ENCODE measurements at places on chromosomes 7 and 10. TPM values are rescaled to one million over a fixed set of nuclear protein-coding genes. Genes with fewer than 3 reads are reported as not detected.

Gene C10orf67
- 0.26 TPM for total RNA-seq

Gene ITIH5
- total RNA-seq: not detected

DNA sequence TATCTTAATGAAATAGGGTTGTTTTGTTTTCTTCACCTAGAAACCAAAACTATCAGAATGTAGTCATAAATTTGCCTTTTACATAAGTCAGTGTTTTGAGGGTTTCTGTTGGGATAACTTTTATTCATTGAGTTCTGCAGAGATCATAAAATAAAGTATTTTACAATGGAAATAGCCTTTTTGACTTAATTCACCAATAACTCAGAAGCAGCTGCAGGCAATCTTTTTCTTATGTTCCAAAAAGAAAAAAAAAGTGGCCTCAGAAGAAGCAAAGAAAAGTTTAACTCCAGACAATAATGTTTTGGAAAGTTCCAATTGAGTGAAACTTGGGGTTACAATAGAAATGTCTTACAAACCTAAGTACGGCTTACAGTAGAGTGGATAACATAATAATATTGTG is 491.7 kb upstream of the NRP1 start:
- H3K4me3 ChIP-seq: no peak overlapping the region
- no peaks in the 10 kb centered on the region for H3K36me3 ChIP-seq
- peaks cover 17% of the 10 kb centered on the region for H3K27me3 ChIP-seq
- no peak for DNase-seq

DNA sequence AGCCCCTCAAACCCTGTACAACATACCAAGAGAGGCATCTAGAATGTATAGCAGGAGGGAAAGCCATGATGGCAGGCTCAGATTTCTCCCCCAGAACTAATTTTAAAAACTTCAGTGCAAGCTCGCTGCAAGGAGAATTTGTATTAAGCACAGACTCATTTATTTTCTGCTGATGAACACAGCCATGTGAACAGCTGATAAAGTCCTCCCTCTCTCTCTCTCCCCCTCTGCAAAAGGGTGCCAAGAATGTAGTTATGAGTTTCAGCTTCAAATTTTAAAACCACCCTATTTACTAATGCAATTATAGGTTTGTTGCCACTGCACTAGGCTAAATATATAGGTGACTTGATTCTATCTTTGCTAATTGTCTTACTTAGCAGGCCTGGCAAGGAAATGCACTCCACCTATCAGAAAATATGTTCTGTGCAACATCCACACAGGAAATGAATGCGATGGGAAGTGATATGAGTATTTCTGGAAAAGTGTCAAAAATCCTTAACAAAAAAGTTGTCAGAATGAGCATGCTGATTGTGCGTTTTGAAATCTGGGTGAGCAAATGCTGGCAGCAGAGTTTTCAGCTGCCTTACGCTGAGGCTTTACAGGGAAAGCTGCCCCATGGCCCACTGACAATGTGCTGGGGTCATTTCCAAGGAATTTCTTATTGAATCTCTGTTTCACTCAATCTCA is 43.4 kb upstream of the GHITM start:
- no peaks in the 10 kb centered on the region for H3K36me3 ChIP-seq
- no peak overlapping the region for H3K27ac ChIP-seq
- no peaks in the 10 kb centered on the region for H3K27me3 ChIP-seq
- no peaks in the 10 kb centered on the region for H3K4me1 ChIP-seq

GRCh38 chr7:7554021-7554432 is 12.7 kb upstream of the MIOS start:
- DNase-seq: peak; percentile 92
- peaks cover 69% of the 10 kb centered on the region for H3K4me1 ChIP-seq
- H3K27ac ChIP-seq: peak overlapping the region; percentile 89
- H3K36me3 ChIP-seq: peaks cover 17% of the 10 kb centered on the region
- no peaks in the 10 kb centered on the region for H3K27me3 ChIP-seq
- H3K4me3 ChIP-seq: peak overlapping the region; percentile 56

Gene MORN4
- 13.1 TPM for total RNA-seq

- peaks cover 1% of the 10 kb centered on the region for H3K27me3 ChIP-seq
- no peaks in the 10 kb centered on the region for H3K36me3 ChIP-seq
- H3K27ac ChIP-seq: no peak overlapping the region
- no peaks in the 10 kb centered on the region for H3K4me1 ChIP-seq
Measured at GRCh38 chr7:39152701-39153100, 175.0 kb downstream of the POU6F2 start.

GRCh38 chr7:28919510-28919909 is 38.6 kb downstream of the TRIL start:
- no peak overlapping the region for H3K27ac ChIP-seq
- H3K27me3 ChIP-seq: peaks cover 3% of the 10 kb centered on the region
- H3K4me1 ChIP-seq: no peaks in the 10 kb centered on the region
- DNase-seq: no peak
- H3K4me3 ChIP-seq: no peak overlapping the region

DNA sequence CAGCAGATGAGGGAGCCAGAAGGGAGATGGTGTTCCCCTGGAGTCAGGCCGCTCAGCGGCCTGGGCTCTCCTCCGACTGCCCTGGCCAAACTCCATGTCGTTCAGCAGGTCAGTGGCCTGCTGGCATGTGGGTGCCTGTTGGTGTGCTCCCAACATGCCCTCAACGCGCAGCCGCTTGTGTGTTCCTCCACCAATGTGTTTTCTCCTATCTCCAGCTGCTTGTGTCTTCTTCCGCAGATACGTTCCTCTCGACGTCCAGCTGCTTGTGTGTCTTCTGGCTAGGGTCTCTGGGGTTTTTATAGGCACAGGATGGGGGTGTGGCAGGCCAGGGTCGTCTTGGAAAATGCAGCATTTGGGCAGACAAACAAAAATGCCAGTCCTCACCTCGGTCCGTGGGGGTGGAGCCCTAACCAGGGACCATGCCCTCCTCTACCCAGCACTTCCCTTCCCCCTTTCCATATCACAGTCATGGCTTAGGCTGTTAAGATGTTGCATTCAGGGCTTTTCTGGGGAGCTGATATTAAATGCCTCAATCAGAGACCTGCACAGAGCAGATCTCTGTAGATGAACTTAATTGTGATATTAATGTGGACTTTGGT is 111.6 kb downstream of the TMEM178B start:
- no peak overlapping the region for H3K4me3 ChIP-seq
- no peak overlapping the region for H3K27ac ChIP-seq
- no peak for DNase-seq
- H3K36me3 ChIP-seq: peaks cover 7% of the 10 kb centered on the region
- H3K27me3 ChIP-seq: peaks cover 3% of the 10 kb centered on the region
- peaks cover 21% of the 10 kb centered on the region for H3K4me1 ChIP-seq

Gene TPST1
- 29.6 TPM for total RNA-seq

Gene SPDYE1
- total RNA-seq: not detected

GRCh38 chr10:1266033-1266802 is 210.0 kb downstream of the WDR37 start:
- no peaks in the 10 kb centered on the region for H3K4me1 ChIP-seq
- H3K36me3 ChIP-seq: no peaks in the 10 kb centered on the region
- no peak overlapping the region for H3K4me3 ChIP-seq
- DNase-seq: no peak

GRCh38 chr7:17299483-17299991 is 1.1 kb downstream of the AHR start:
- H3K36me3 ChIP-seq: 0 out of 2 replicates have a peak, but pooled peaks cover 10% of the 10 kb centered on the region
- H3K4me3 ChIP-seq: peak overlapping the region; percentile 93
- no peaks in the 10 kb centered on the region for H3K27me3 ChIP-seq
- peak overlapping the region; percentile 74 for H3K27ac ChIP-seq
- DNase-seq: no peak

Gene KRIT1
- 26.4 TPM for total RNA-seq

GRCh38 chr7:128026551-128026950 is 4.7 kb downstream of the LRRC4 start:
- peaks cover 2% of the 10 kb centered on the region for H3K27me3 ChIP-seq
- peaks cover 70% of the 10 kb centered on the region for H3K4me1 ChIP-seq

DNA sequence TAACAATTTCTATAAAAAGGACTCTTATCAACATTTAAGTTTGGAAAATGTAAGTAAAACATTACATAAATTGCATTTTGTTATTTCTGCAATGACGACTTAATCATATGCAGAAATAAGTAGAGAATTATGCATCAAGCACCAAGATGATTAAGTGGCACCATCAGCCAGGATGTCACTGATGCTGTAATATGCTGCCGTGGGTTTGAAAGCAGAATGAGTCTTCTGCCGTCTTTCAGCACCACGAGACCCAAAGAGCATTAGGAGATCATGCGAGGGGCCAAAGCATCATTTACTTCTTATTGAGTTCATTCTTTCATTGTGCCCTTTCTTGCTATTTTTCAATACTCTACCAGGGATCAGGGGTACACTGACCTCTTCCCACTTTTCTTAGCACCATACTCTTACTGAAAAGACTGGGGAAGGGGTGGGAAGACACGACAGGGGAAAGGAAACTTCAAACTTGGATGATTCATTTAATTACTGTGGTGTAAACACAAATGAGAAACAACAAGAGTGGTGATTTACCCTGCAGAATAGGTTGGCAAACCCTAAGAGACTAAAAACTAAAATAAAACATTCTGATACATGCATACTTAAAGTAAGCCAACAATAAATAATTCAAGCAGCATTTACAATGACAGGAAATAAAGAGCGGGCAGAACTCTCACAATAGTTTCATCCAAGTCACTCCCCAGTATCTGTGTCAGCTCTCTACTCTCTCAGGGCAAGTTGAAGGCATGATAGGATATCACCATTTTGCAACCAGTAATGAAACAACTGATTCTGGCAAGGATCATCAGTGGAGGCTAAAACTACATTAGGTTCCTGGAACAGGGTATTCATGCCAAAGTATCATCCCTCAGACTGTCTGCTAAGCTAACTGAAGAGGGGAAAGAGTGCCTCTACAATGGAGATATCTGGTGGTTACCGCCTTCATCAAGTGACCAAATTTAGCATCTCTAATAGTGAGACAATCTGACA is 70.8 kb downstream of the CUL2 start:
- H3K27ac ChIP-seq: no peak overlapping the region
- H3K27me3 ChIP-seq: no peaks in the 10 kb centered on the region
- no peak for DNase-seq
- no peak overlapping the region for H3K4me3 ChIP-seq

- no peak overlapping the region for H3K4me3 ChIP-seq
- DNase-seq: no peak
- no peaks in the 10 kb centered on the region for H3K27me3 ChIP-seq
- no peak overlapping the region for H3K27ac ChIP-seq
- H3K36me3 ChIP-seq: no peaks in the 10 kb centered on the region
- no peaks in the 10 kb centered on the region for H3K4me1 ChIP-seq
Measured at GRCh38 chr10:88089498-88089897, 226.1 kb downstream of the PTEN start.

Gene CLCN1
- total RNA-seq: not detected

- DNase-seq: no peak
- H3K27ac ChIP-seq: no peak overlapping the region
- H3K4me1 ChIP-seq: peaks cover 6% of the 10 kb centered on the region
- H3K4me3 ChIP-seq: no peak overlapping the region
- peaks cover 12% of the 10 kb centered on the region for H3K27me3 ChIP-seq
Measured at GRCh38 chr10:28425422-28425821, 107.5 kb upstream of the WAC start.

DNA sequence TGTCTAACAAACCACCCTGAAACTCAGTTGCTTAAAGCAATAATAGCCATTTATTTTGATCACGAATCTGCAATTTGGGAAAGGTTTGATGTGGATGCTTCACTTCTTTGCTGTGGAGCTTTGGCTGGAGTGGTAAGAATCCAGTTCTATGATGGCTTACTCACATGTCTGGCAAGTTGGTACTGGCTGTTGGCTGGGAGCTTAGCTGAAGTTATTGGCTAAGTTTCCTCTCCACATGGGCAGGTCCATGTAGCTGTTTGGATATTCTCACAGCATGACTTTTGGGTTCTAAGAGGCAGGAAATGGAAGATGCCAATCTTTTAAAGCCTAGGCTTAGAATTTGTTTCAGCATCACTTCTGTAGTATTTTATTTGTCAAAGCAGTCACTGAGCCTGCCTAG is 277.6 kb upstream of the NRP1 start:
- peaks cover 8% of the 10 kb centered on the region for H3K27me3 ChIP-seq
- no peak for DNase-seq
- H3K4me1 ChIP-seq: peaks cover 7% of the 10 kb centered on the region
- peak overlapping the region; percentile 11 for H3K4me3 ChIP-seq

Gene KCND2
- not detected for total RNA-seq

DNA sequence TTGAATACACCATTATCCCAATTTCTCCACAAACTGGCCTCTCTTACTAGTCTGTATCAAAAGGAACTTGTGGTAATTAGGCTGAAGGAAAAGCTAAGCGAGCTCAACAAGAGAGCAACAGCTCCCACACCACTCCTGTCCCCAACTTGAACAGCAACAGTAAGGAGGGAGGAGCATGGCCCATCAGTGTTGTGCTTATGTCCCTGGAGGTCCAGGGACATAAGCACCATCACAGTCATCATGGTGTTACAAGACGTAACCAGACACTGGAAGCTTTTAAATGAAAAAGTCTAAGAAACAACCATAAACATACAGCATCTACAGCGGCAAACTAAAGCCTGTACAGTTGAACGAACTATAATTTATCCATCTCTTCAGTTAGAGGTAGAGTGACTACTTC is 989 bp downstream of the ERLIN1 start:
- peaks cover 19% of the 10 kb centered on the region for H3K36me3 ChIP-seq
- peak overlapping the region; percentile 96 for H3K27ac ChIP-seq
- peaks cover 6% of the 10 kb centered on the region for H3K27me3 ChIP-seq
- H3K4me1 ChIP-seq: peaks cover 61% of the 10 kb centered on the region
- H3K4me3 ChIP-seq: peak overlapping the region; percentile 90

- H3K36me3 ChIP-seq: no peaks in the 10 kb centered on the region
- H3K4me3 ChIP-seq: no peak overlapping the region
- DNase-seq: no peak
- H3K27ac ChIP-seq: no peak overlapping the region
Measured at GRCh38 chr7:132759482-132760243, 183.4 kb upstream of the PLXNA4 start.

GRCh38 chr7:875051-875450 is 1.3 kb upstream of the GET4 start:
- H3K27me3 ChIP-seq: no peaks in the 10 kb centered on the region
- no peak for DNase-seq
- H3K27ac ChIP-seq: peak overlapping the region; percentile 21
- peaks cover 21% of the 10 kb centered on the region for H3K4me1 ChIP-seq
- H3K4me3 ChIP-seq: no peak overlapping the region
- H3K36me3 ChIP-seq: peaks cover 18% of the 10 kb centered on the region

Gene ERVW-1
- total RNA-seq: not detected

Measured in HFFc6 (cell line).